NCI-H748 treated with DMSO at 0.1 percent for 48 hours (cell line): ENCODE measurements at places on chromosomes 5 and 9.

DNA sequence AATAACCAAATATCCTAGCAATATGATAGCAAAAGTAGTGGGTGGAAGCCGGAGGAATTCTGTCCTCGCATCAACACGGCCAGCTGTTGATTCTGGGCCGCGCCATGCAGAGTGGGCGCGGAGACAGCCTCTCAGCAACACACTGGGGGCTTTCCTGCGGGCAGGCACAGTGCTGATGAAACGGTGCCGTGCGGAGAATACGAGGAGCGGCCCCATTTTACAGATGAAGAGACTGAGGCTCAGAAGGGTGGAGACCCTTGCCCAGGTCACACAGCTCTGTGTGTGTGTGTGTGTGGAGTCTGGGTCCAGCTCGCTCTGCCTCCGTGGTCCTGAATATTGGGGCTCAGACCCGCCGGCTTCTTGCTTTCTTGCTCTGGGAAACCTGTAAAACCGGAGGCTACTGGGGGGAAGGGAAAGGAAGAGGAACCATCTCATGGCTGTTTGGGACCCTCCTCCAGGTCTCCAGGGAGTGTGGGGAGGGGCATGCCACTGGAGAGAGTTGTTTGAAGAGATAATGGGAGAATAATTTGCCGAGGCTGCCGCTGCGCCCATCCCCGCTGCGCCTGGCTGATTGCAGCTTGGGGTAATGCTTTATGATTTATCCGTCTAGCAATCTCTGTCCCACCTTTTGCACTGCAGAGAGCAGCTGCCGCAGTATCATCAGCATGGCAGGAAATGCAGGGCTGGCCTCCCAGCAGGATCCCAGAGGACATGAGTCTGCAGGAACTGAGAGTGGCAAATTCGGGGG is 36.6 kb downstream of the NCS1 start:
- DNase-seq, result peak; percentile 14

DNA sequence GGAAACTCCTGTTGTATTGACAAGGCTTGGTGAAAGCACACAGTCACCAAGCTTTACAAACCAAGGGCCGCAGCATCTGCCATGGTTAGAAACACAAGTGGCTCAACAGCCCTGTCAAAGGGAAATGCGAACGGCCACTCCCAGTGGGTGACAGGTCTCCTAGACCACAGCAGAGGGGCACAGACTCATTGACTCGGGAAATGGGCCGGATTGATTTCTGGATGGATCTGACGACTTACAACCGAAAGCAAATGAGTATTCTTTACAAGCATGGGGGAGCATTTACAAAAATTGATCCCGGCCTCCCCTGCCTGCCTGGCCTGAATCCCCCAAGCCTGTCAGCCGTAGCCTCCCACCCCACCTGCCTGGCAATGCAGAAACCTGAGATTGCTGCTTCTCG is 48.2 kb downstream of the ADAMTS2 start:
- no peak for DNase-seq

GRCh38 chr5:140690376-140690932 is 716 bp downstream of the HARS1 start:
- DNase-seq, result no peak

DNA sequence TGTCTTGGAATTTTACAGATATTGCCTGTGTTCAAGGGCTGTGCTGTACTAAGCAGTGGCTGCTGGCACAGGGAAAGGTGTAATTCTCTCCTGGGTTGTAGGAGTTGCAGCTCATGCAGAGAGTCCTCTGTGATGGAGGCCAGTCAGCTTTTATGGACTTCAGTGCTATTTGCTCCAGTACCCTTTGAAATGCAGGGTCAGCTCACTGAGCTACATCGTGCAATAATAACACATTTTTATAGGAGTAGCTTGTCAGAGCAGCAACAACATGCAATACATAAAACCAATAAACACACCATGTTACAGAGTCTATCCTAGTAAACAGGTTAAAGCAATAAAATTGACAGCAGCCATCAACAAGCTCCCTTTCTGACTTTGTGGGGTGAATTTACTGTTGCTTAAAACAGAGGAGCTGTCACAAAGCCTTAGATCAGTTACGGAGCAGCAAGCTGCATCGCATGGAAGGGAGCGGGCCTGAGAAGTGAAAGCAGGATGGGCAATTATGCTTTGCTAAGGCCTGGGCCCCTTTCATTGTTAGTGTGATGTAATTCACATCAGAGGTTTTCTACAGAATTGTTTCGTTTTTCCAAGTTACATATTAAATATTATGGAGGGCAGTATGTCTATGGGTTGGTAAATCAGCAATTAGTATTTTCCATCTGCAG is 16.8 kb downstream of the CD180 start:
- DNase-seq, result no peak

DNA sequence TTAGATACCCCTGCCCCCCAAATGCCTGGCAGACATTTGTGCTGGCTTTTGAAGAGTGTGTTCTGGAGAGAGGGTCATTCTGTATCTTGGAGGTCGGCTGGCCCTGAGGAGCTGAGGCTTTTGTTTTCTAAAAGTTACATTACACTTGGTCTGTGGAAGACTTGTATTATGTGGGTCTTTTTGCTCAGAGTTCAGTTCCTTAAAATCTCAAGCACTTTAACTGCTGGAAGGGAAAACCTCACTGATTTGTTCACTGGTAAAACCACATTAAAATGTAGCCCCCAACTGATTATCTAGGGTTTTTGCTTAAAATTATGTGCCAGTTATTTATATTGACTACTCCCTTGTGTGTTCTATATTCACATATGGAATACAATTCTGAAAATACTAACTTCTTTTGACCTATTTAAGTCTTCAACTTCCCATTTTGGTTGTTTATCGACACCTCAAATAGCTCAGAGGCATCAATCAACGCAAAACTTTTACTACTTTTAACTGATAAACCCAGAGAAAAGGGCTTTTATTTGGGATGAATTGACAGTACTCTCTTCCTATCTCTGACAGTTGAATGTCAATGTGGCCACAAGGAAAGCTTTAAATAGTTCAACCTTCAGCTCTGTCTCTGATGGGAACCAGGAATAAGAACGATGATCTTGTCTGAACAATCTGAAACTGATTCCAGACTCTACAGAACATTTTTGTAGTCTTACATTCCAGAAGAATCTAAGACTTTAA is 54.0 kb upstream of the MAP3K1 start:
- no peak for DNase-seq

DNA sequence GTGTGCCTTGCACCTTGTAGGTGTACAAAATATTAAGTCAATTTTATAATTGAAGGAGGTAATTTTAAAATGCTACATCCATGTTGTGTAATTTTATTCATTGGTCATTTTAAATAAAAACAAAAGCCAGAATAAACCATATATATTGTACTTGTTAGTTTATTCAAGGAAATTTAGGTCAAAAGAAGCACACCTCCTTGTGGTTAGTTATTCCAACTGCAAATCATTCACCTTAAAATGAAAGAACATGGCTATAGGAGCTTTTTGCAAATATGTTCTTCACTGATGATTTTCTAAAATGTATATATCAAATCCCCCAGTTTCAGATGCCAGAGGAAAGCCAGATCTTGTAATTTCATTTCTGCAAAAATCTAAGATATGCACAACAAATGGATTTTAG is 5.4 kb upstream of the MOCS2 start:
- no peak for DNase-seq

- no peak for DNase-seq
These were observed 270.7 kb upstream of the PAPPA start for GRCh38 chr9:115882911-115883310.

DNA sequence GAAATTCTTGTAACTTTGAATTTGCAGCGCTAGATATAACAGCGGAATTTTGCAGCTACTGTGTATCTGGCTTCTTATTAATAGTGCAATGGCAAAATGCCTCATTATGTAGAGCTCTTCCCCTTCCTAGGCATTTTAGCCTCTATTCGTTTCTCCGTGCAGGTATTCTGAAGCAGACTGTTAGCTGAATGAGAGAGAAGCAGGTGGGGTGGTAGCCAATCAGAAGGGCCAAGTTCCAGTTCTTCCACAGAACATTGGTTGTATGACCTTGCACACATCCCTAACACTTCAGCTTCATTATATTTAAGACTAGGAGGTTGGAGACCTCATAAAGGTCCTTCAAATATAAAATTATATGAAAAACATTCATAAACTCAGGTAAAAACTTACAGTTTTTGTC is 1.2 kb upstream of the VPS13A start:
- DNase-seq, result no peak

DNA sequence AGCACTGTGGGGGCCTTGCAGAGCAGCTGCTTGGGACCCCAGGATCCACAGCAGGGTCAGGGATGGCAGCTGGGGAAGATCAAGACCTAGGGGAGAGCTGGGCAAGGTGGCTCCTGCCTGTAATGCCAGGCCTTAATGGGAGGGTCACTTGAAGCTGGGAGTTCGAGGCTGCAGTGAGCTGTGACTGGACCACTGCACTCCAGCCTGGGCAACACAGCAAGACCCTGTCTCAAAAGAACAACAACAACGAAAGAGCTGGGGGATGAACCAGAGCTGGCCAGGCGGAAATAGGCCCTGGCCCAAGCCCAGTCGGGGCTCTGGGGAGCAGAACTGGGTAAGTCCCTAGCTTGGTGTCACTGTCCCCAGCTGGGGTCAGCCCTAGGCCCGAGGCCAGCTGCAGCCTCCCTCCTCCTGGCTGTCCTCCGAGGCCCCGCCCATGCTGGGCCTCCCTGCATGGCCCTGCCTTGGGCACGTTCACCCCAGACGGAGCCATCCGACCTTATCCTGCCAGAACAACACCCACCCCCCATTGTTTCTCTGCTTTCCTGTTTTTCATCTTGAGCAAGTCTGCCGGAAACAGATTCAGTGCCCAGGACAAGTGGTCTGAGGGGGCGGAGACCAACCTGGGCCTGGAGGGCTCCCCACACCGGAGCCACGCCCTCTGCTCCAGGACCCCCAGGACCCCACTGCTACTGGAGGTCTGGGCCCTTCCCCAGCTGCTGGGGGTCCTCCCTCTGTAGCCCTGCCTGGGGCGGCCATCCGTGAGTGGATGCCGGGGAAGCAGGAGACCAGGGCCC is 1.9 kb downstream of the DIPK1B start:
- DNase-seq, result no peak

DNA sequence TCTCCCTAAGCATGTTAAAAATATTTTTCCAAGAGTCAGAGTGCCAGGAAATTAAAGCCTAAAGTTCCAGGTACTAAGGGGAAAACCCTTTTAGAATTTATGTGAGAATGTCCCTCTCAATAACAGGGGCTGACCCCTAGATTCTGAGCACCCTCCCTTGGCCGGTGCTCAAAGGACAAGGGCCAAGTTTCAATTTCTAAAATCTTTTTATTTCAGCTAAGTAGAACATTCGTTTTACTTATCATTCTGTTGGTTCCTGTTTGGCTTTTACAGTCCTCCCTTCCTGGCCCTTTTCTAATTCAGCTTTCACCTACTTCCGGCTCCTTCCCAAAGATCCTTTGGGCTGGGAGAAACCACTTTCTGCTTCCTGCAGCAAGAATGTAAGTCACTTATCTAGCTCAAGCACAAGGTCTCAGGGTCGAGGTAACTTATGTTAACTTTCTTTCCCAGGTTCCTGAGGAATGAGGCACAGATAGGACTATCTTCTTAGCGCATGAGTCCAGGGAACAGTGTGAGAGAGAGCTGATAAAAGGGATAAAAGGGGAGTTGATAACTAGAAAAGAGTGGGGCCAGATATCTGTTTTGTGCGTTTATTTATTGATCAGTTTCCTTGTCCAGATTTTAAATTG is 34.6 kb upstream of the F2RL2 start:
- no peak for DNase-seq

DNA sequence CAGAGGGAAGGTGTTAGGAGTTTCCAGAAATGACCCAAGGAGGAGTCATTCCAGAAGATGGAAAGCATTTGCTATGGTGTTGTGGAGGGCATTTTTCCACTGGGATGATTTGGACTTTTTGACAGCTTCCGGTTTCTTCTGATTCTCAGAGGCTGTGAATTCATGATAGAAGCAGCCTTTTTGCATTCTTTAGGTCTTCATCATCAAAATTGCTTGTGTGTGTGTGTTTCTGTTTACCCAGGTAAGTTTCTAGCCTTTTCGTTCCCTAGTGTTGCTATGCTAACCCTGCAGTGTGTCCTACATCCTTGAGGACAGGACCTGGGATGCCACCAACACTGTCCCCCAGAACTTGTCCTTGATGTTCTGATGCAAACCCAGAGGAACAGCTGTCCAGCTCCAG is 19.6 kb downstream of the IRX1 start:
- DNase-seq, result no peak

GRCh38 chr5:67197536-67197935 is 937 bp upstream of the CD180 start:
- DNase-seq, result no peak

- no peak for DNase-seq
These were observed 17.2 kb downstream of the FBXW11 start for GRCh38 chr5:171989276-171989675.

DNA sequence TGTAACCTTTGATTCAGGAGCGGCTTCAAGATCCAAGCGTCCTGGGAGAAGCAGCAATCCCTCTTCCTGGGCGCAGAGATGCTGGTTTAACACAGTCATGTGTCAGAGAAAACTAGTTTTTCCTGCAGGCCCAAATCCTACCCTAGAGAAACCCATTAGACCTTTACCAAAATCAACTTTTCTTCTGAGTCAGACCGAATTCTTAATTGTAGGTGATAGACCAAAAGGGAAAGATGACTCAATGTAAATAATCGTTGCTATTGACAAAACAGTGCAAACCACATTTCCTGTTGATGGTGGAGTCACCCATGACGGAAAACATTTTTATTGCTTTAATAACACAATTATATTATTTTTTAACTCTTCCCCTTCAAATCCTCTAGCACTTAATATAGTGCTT is 40.1 kb downstream of the SLC1A1 start:
- DNase-seq, result no peak

DNA sequence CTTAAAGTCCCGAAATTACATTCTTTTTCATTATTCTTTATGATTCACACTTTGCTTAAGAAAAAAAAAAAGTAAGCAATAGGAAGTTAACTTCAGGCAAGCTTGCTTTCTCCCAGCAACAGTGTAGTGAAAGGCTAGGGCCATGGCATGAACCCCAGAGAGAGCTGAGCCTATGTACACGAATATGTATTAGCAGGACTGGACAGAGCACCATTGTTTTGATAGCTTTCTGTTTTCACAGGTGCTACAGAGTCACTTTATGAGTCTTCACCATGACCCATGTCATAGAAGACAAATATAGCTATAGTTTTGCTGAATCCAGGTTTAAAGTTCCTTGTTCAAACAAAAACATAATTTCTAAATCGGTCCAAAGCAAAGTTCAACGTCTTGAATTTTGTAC is 199.2 kb downstream of the ADAMTSL1 start:
- peak; percentile 30 for DNase-seq

GRCh38 chr5:164688437-164688836 is 1183.0 kb downstream of the MAT2B start:
- no peak for DNase-seq

- DNase-seq, result no peak
These were observed 212.8 kb downstream of the SLIT3 start for GRCh38 chr5:169088028-169088725.
